K562 (cell line): ENCODE measurements at places on chromosomes 7 and 10. TPM values are rescaled to one million over a fixed set of nuclear protein-coding genes. Genes with fewer than 3 reads are reported as not detected.

KNDC1 gene
- total RNA-seq: 0.11 TPM in 1 of 2 replicates, not detected in the other

PTER gene
- 19.5 and 20.1 TPM in 2 replicates for total RNA-seq

ZNF511 gene
- total RNA-seq: 69.3 and 72.9 TPM in 2 replicates

C10orf62 gene
- not detected in 2 replicates for total RNA-seq

LBX1 gene
- not detected in 2 replicates for total RNA-seq

SPDYE5 gene
- 0.09 TPM in 1 of 2 replicates, not detected in the other for total RNA-seq

IRF5 gene
- total RNA-seq: 0.04 and 0.20 TPM in 2 replicates

SPDYE6 gene
- total RNA-seq: not detected in 2 replicates

DNA sequence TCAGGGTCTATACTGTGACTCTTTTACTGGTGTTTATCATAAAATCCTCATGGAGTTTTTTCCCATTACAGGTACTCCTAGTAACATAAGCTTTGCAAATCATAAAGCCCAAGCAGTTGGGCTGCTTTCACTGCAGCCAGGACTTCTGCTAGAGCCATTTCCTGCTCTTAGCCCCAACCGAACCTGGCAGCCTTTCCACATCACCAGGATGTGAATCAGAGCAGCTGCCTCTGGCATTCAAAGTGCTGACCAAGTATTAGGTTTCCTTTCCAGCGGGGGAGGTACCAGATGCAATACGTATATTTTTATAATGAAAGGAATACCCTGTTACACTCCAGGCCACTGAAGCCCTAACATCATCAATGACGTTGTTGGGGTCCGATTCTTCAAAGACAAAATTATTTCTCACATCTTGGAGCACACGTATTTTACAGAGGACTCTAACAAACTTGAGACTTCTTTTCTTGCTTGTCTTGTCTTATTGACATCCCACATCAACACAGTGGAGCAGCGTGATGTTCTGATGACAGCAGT is 3.6 kb upstream of the HTR5A start:
- no peak overlapping the region for H3K4me3 ChIP-seq
- H3K27me3 ChIP-seq: peaks cover 2% of the 10 kb centered on the region; the same call in 2 of the 3 replicates
- H3K4me1 ChIP-seq: peaks cover 12% of the 10 kb centered on the region
- no peaks in the 10 kb centered on the region for H3K36me3 ChIP-seq
- DNase-seq: no peak

- DNase-seq: no peak
- H3K27me3 ChIP-seq: no peaks in the 10 kb centered on the region
- no peak overlapping the region for H3K27ac ChIP-seq
- no peaks in the 10 kb centered on the region for H3K4me1 ChIP-seq
- H3K36me3 ChIP-seq: no peaks in the 10 kb centered on the region
- no peak overlapping the region for H3K4me3 ChIP-seq
Measured at GRCh38 chr10:126407831-126408230, 19.6 kb upstream of the ADAM12 start.

DNA sequence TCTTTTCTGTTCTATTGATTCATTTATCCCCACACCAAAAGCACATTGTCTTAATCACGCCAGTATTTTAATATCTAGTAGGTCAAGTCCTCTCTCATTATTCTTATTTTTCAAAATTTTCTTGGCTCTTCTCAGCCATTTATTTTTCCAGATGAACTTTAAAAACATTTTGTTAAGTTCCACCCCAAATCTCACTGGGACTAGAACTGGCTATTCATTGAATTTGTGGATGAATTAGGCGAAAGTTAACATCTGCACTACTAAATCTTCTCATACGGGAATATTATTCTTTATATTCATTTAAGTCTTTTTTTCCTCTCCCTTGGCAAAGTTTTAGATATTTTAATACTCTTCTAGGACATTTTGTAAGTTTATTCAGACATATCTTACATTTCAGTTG is 295.2 kb upstream of the MGMT start:
- H3K27me3 ChIP-seq: no peaks in the 10 kb centered on the region; the same call in 1 of the 2 replicates
- no peak overlapping the region for H3K4me3 ChIP-seq
- no peaks in the 10 kb centered on the region for H3K36me3 ChIP-seq

DNA sequence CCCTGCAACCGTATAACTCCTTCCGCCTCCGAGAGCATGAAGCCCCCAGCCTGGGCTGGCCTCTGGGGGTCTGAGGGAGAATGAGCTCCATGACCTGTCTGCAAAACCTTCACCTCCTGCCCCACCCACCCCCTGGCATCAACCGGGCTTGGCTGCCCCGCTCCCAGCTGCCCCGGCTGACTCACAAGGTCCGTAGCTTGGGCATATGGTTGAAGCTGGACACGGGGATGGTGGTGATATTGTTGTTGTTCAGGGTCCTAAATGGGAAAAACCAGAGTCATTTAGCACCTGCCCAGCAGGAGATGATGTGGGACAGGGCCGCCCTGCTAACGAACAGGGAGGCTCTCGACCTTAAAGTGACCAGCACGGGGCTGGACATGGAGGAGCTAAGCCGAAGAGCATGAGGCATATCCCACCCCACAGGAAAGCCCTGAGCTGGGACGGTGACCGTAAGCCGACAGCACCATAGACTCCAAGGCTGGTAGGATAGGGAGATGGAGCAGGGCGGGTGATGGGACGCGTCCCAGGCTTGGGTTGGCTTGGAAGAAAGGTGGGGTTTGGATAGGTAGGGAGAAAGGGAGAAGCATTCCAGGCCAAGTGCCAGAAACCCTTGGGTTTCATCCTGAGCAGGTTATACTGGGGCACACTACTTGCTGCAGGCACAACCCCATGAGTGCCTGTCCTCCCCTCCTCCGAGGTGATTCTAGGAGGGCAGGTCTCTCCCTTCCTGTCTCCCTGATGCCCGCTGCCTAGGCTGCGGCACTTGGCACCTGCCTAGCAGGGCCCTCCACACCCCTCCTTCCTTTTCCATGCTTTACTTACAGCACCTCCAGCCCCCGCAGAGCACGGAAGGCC is 121.5 kb downstream of the SLIT1 start:
- peaks cover 51% of the 10 kb centered on the region for H3K27me3 ChIP-seq
- no peak overlapping the region for H3K4me3 ChIP-seq
- peaks cover 10% of the 10 kb centered on the region for H3K4me1 ChIP-seq

DNA sequence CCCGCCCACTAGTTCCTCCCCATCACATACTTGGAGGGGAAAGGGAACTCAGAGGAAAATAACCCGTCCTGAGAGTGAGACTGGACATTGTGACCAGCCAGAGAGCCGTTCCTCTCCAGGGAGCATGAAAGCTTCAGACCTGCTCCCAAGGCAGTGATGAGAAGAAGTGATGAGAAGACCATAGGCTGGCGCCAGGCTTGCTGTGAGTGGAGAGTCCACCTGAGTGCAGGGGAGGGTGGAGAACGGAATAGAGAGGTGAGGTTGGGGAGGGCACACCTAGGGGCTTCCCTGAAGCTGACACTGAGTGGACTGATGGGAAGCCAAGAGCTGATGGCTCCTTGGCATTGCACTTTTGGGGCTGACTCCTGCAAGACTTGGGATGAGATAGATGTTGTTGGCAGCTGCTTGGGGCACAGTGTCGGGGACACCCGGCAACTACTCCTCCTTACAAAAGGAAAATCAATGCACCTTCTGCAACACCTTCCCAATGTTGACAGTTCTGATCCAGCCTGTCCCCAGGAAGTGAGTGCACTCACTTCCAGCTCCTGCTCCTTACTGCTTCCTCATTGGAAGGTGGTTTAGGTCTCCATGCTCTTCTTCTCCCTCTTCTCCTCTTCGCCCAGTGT is 79.4 kb downstream of the EMX2 start:
- H3K4me1 ChIP-seq: no peaks in the 10 kb centered on the region
- H3K4me3 ChIP-seq: no peak overlapping the region
- no peak overlapping the region for H3K27ac ChIP-seq
- DNase-seq: no peak
- peaks cover 24% of the 10 kb centered on the region for H3K27me3 ChIP-seq

GRCh38 chr10:78262860-78263259 is 229.2 kb downstream of the RPS24 start:
- no peak for DNase-seq
- no peak overlapping the region for H3K27ac ChIP-seq
- no peaks in the 10 kb centered on the region for H3K4me1 ChIP-seq
- H3K27me3 ChIP-seq: peaks cover 43% of the 10 kb centered on the region
- no peaks in the 10 kb centered on the region for H3K36me3 ChIP-seq

- no peaks in the 10 kb centered on the region; the same call in 1 of the 2 replicates for H3K4me1 ChIP-seq
- H3K36me3 ChIP-seq: no peaks in the 10 kb centered on the region
- no peak overlapping the region for H3K4me3 ChIP-seq
- H3K27ac ChIP-seq: no peak overlapping the region
- no peaks in the 10 kb centered on the region for H3K27me3 ChIP-seq
Measured at GRCh38 chr7:40213291-40213690, 78.5 kb downstream of the SUGCT start.

DNA sequence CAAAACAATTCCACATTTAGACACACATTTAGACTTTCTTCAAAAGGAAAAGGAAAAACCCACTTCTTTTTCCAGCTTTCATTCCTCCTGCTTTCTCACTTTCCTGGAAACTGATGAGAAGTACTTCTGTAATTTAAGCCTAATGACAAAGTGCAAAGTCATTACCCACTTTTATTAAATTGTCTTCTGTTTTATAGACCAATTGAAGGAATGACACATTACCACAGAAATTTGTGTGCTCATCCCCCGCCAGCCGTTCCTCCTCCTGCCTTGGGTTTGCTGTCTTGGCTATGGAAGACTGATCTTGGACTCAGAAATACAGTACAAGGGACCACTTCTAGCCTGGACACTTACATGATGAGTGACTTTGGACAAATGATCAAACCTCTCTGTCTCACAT is 717.8 kb downstream of the SORCS3 start:
- no peak overlapping the region for H3K4me3 ChIP-seq
- no peaks in the 10 kb centered on the region for H3K27me3 ChIP-seq
- no peaks in the 10 kb centered on the region for H3K4me1 ChIP-seq
- no peak for DNase-seq

DNA sequence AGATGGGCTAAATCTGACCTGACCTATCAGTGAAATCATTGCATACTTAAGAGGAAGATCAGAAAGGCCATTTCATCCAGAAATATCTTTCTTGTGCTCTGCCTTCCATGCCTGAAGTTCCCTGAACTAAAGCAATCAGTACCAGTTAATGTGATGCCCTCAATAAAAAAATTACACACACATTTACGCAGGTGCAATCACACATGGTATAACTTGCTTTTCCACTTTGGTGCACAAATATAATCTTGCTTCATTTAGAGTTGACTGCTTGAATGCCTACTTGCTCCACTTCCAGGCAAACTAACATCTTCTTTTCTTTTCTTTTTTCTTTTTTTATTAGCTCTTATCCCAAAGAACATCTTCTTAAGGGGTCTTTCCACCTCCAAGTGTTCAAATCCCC is 58.3 kb upstream of the KIF5B start:
- H3K36me3 ChIP-seq: no peaks in the 10 kb centered on the region
- H3K4me3 ChIP-seq: no peak overlapping the region
- no peak for DNase-seq

DNA sequence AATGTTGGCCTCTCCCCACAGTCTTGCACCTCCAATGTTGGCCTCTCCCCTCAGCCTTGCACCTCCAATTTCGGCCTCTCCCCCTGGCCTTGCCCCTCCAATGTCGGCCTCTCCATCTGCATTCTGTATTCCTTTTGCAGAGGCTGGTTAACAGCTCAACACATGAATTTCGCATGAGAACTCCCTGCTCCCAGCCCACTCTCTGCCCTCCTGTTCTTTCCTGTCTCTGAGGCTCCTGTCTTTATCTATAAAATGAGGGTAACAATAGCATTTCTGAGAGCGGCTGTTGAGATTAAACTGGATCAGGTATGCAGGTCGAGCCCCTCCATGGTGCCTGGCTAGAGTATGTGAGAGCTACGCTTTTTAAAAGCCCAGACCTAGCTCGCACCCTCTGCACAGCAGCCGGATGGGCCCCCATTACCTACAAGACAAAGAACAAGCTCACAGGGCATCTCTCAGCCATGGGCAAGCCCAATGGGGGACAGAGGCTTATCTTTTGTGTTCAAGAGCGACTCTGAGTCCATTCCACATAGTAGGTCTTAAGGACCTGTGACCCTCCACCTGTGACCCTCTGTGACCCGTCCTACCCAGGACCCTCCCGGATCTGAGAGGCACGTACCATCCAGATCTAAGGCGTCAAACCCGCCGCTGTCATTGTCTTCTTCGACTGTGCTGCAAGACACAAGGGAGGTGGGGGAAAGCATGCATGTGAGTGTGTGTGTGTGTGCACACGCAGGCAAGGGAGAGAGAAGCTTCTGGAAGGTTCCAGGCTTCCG is 82.2 kb upstream of the GNA12 start:
- H3K4me1 ChIP-seq: no peaks in the 10 kb centered on the region
- DNase-seq: no peak
- no peak overlapping the region for H3K27ac ChIP-seq
- no peaks in the 10 kb centered on the region for H3K36me3 ChIP-seq
- H3K27me3 ChIP-seq: no peaks in the 10 kb centered on the region
- no peak overlapping the region for H3K4me3 ChIP-seq

- DNase-seq: no peak
- no peaks in the 10 kb centered on the region for H3K4me1 ChIP-seq
- no peak overlapping the region for H3K27ac ChIP-seq
Measured at GRCh38 chr10:53122281-53122680, 349.7 kb upstream of the MBL2 start.

DNA sequence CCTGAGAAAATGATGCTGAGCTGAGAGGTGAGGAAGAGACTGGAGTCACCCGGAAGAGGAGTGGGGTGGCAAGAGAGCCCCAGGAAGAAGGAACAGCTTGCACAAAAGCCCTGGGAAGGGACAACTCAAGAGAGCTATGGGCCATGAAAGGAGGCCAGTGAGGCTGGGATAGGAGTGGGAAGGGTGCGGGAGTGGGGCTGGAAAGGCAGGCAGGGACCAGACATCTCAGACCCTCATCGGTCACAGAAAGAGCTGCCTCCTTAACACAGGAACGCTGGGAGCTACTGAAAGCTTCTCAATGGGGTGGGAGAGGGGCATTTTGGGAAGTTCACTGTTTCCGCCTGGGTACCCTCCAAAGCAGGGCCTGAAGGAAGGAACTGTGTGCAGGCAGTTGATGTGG is 122.0 kb upstream of the UNC5B start:
- H3K27ac ChIP-seq: no peak overlapping the region
- H3K27me3 ChIP-seq: peaks cover 13% of the 10 kb centered on the region; the same call in 2 of the 3 replicates
- no peaks in the 10 kb centered on the region for H3K36me3 ChIP-seq
- DNase-seq: peak; percentile 6

DNA sequence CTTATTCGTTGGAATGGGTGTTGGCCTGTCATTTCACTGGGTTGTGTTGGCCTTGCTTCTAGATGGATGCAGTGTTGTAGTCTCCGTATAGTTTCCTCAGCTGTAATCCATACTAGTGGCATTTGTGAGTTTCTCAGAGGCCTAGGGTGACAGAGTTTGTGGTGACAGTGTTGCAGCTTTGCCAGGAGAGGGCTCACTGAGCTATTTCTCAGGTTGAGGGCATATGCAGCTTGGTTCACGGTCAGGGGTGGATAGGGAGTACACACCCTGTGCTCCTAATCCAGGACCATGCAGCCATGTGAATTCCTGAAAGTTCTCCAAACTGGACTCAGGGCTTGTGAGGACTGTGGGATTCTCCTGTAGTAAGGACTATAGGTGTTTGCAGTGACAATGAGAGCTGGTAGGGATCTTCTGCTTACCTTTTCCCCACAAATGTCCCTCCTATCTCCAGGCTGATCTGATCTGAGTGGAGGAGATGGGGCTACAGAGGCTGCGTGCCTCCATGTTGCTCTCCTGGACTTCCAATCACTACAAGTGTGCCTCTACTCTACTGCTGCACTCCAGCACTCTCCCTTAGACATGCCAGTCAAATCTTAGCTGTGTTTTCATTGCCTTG is 229.0 kb downstream of the STK31 start:
- H3K27ac ChIP-seq: no peak overlapping the region
- no peaks in the 10 kb centered on the region for H3K36me3 ChIP-seq
- H3K4me3 ChIP-seq: no peak overlapping the region
- H3K4me1 ChIP-seq: no peaks in the 10 kb centered on the region
